Liver (tissue), 10 donors: ENCODE measurements at places on chromosomes 16 and 17. TPM values are rescaled to one million over a fixed set of nuclear protein-coding genes. Genes with fewer than 3 reads are reported as not detected.

The KRT33A gene
- total RNA-seq, result not detected

The SGCA gene
- not detected for total RNA-seq

The KRTAP2-1 gene
- not detected for total RNA-seq

The MYH3 gene
- 2.0 TPM for total RNA-seq

The PKD1 gene
- total RNA-seq, result 58.4 TPM

The RDM1 gene
- total RNA-seq, result not detected

The CDRT15L2 gene
- total RNA-seq, result not detected

The KIF2B gene
- total RNA-seq, result not detected

The SHISA6 gene
- total RNA-seq, result not detected

The CA5A gene
- total RNA-seq, result 66.8 TPM

The KLHL10 gene
- 0.17 TPM for total RNA-seq

The CENPV gene
- total RNA-seq, result 15.2 TPM

The TRPV2 gene
- 5.6 TPM for total RNA-seq

The TP53TG3C gene
- not detected for total RNA-seq

The TM4SF5 gene
- total RNA-seq, result 20.1 TPM

The CD300LF gene
- 1.5 TPM for total RNA-seq

The PHOSPHO1 gene
- 99.4 TPM for total RNA-seq

The UBE2I gene
- 21.8 TPM for total RNA-seq

The IL17C gene
- not detected for total RNA-seq

The PRRT2 gene
- total RNA-seq, result 0.09 TPM

The TBC1D3G gene
- not detected for total RNA-seq

The RAP1GAP2 gene
- 1.7 TPM for total RNA-seq

The GPRC5C gene
- 86.3 TPM for total RNA-seq

The MYO15A gene
- 2.9 TPM for total RNA-seq

The ITGAD gene
- 2.0 TPM for total RNA-seq

The NXPH3 gene
- total RNA-seq, result 0.17 TPM

The TNP2 gene
- not detected for total RNA-seq

The HOXB6 gene
- total RNA-seq, result 0.17 TPM

The MARVELD3 gene
- 4.9 TPM for total RNA-seq

The KREMEN2 gene
- not detected for total RNA-seq

The CCDC40 gene
- total RNA-seq, result 0.93 TPM

The TPSD1 gene
- not detected for total RNA-seq

The GCGR gene
- total RNA-seq, result 20.7 TPM

The TERB1 gene
- total RNA-seq, result 0.08 TPM

The TP53TG3F gene
- not detected for total RNA-seq

The TBC1D3I gene
- total RNA-seq, result not detected

The MMP25 gene
- total RNA-seq, result 0.47 TPM

The PRCD gene
- total RNA-seq, result 1.0 TPM

The MPV17L gene
- total RNA-seq, result 12.0 TPM

The JPT2 gene
- 31.0 TPM for total RNA-seq

The ODAD4 gene
- 1.0 TPM for total RNA-seq

The ABCC12 gene
- total RNA-seq, result 0.25 TPM

The RTN4RL1 gene
- total RNA-seq, result 0.65 TPM

The GH1 gene
- total RNA-seq, result not detected

The TEKT5 gene
- total RNA-seq, result 0.92 TPM

The SGSM2 gene
- total RNA-seq, result 12.4 TPM

The FOXF1 gene
- 0.75 TPM for total RNA-seq

The KRT28 gene
- not detected for total RNA-seq

The KRT36 gene
- total RNA-seq, result not detected

The FBXO39 gene
- total RNA-seq, result 0.67 TPM
